ENCODE measurements at places on chromosomes 13 and 19.

DNA sequence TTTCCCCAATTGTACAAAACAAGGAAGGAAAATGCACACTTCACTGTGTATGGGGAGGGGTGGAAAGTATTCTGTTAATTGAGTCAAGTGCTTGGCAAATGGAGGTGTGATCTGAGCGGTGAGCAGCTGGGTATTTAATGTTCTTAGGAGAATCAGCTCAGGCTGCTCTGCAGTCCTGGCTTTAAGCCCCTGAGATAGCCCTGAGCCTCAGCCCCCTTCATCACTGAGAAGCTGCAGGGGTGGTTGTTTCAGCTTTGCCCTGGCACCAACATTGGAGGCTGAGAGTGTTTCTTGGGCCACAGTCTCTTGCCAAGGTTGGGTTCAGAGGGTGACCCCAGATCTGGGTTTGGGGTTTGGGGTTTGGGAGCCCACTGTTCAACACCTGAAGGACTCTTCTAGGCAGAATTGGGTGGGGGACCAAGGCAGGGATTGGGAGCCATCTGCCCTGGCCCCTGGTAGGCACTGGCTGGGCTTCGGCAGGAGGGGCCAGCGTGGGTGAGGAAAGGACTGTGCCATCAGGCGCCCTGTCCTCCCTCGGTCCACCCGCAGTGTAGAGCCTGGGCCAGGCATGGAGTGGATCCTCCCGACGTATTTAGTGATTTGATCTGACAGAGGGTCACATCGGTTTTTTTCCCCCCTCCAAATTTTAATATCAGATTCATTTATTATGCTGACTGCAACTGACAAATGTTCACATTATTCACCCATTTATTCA lies 66.7 kb upstream of the ZNF536 start:
- no peak for DNase-seq

DNA sequence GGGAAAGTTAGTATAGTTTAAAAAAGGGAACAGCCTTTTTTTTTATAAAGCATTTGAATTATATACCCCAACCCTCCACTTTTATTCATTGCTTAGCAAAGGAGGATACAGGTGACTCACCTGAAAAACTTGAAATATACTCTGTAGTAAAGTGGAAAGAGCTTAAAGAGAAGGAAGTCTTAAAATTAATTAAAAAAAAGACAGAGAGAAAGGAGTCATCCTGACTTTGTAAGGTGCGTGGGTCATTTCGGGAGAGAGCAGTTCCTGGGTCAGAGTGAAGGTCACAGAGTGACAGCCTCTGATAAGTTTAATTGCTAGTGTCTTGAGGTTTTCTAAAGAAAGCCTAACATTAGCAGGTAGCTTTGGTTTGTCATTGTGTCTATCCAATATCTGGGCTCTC lies 310.3 kb downstream of the KLF5 start:
- no peak for DNase-seq

DNA sequence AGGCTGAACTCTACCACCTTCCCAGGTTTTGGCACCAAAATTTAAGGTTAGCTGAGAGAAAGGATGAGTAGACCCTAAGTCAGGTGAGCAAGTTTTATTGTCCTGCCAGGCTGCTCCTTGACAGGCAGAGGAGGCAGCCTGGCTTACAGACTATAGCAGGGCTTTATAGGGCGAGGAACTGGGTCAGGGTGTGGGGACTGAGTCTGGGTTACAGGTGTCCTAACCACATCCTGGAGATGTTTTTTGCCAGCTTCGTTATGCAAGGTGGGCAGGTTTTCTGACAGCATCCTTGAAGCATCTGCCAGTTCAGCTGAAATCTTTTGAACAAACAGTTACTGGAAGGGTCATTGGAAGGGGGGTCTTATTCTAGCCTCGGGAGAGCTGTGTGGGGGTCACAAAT lies 905.7 kb upstream of the SLITRK5 start:
- no peak for DNase-seq

DNA sequence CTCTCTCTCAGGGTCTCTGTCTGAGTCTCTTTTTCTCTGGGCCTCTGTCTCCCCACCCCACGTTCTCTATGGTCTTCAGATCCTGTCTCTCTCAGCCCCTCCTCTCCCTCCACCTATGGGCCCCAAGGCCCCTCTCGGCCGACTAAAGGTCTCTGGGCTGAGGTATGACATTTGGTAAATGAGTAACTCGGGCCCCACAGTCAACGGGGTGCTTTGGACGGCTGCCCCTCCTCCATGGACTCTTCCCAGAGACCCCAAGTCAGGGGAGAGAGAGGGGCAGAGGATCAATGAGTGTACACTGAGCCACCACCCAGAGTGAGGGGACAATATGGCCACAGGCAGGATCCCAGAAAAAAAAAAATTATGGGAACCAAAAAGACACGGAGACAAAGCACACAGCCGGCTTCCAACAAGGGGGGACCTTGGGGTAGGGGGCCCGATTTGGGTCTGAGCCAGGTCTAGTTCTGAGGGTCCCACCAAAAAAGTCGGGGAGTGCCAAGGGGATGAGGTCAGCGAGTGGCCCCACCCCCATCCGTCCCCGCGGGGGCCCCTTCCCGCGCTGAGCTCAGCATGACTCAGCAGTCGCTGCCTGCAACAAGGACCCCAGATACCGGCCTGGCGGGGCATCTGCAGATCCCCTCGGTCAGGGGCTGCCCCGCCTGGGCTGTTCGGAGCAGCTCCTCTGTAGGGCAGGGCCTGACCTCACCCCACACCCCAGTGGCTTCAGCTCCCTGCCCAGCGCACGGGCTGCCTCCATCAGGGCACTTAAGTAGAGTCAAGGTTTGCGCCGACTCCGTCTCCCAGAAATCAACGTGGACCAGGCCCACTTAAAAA lies 1.5 kb upstream of the FTL start:
- DNase-seq, result peak; percentile 70

- DNase-seq, result no peak
These were observed 200.4 kb downstream of the KLF12 start for GRCh38 chr13:73933795-73934194.

- no peak for DNase-seq
These were observed 80.4 kb downstream of the MRPL57 start for GRCh38 chr13:21256891-21257290.

DNA sequence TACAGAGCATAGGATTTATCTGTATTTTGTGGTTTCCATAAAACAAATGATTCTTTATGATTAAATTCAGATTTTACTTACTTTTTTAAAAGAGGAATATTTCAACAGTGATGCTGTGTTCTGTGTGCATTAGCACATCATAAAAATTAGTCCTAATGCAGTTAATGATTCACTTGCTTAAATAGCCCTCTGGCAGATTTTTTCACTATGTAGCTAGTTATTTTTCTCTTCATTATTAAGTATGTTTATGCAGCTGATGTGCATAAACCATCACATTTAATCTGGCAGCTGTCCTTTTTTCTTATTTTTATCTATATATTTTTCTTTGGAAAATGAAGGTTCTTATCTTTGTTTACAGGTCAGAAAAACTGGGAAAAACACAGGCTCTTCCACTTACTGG lies 127.2 kb downstream of the ZNF486 start:
- DNase-seq, result no peak

- DNase-seq, result no peak
These were observed 91.8 kb downstream of the LRCH1 start for GRCh38 chr13:46644816-46645215.

DNA sequence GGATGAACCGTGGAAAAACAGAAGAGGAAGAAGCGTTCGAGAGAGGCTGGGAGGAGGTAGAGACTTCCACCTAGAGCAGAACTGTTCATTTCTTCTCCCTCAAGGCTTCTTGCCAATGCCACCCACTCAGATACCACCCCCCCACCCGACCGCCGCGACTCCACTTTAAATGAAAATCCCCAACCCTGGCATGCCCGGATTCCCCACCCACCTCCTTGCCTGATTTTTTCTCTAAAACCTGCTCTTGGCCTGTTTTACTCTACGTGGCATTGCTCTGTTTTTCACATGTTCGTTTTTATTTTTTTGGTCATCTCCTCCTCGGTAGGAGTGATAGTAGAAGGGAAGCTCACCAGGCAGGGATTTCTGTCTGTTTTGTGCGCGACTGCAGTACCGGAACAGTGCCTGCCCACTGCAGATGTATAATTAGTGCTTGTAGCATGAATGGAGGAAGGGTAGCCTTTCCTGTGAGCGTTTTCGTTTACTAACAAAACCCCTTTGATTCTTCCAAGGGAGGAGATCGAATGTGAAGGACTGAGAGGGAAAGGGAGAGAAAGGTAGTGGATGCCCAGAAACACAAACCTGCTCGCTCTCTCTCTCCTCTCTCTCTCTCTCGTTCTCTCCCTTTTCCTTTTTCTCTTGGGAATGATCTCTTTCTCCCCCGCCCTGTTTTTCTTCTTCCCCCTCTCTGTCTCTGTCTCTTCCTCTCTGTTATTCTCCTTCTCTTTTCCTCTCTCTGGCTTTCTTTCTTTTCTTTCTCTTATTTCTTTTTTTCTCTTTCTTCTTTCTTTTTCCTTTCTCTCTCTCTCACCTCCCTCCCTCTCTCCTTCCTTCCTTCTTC lies 2.2 kb downstream of the CD70 start:
- DNase-seq, result no peak

DNA sequence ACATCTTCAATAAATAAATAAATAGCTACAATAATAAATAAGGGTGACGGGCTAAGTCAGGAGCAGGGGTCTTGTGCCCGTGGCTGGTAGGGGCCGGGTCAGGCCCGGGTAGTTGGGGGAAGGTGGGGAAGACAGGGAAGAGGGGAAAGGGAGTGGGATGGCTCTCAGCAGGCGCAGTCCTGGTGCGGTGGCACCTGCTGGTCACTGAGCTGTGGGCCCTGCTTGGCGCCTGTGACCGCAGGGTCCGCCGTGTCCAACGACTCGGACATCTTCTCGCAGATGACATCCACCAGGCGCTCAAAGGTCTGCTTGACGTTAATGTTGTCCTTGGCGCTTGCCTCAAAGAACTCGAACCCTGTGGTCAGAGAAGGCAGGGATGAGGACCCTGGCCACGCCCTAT lies 4.3 kb downstream of the MPV17L2 start:
- DNase-seq, result no peak

- DNase-seq, result no peak
These were observed 142.1 kb upstream of the VSTM2B start for GRCh38 chr19:29383696-29384095.

- no peak for DNase-seq
These were observed 69.6 kb upstream of the RNF113B start for GRCh38 chr13:98246538-98247172.

DNA sequence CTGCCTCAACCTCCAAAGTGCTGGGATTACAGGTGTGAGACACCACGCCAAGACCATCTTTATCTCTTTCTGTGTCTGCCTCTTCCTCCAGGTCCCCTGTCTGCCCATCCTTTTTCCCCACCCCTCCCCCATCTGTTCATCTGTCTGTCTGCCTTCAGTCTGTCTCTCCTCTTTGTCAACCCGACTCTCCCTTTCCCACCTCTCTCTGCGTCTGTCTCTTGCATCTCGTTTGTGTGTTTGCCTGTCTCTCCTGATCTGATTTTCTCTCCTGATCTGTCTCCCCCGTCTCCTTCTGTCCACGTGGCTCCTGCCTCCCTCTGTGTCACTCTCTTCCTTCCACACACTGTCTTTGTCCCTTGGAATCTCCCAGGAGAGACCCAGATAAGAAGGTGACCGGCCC lies 10.0 kb downstream of the VASP start:
- DNase-seq, result no peak

DNA sequence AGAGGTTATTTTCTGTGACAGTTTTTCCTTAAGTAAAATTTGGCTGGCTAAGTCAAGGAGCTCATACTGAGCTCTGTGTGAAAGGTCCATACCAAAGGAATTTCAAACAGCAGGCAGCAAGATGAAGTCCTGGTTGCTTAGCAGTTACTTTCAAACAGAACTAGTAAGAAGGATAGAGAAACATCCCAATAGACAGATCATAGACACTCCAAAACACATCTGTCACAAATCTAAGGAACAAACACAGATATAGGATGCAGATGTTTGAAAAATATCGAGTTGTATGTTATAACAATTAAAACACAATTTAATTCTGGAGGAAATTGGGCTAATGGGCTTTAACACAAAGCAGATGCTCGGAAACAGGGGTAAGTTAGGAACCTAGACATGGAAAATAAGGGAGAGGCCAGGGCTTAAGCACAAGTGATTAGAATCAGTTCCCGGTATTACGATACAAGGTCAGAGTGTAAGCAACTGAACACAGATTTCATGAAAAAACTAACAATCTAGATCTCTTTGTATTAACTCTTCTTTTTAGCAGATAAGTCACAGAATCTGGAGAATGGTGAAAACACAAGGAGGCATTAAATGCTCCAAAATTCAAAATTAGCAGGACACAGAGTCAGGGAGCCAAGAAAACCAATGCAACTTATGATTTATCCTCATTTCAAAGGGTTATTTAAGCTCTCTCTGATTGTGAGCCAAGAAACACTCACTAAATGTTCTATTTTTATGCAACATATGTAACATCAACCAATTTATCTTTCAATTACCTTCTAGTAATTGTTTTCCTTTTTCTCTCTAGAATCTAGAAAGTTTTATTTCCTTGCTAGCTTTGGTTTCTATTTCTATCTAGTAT lies 1992.9 kb upstream of the PCDH20 start:
- no peak for DNase-seq

DNA sequence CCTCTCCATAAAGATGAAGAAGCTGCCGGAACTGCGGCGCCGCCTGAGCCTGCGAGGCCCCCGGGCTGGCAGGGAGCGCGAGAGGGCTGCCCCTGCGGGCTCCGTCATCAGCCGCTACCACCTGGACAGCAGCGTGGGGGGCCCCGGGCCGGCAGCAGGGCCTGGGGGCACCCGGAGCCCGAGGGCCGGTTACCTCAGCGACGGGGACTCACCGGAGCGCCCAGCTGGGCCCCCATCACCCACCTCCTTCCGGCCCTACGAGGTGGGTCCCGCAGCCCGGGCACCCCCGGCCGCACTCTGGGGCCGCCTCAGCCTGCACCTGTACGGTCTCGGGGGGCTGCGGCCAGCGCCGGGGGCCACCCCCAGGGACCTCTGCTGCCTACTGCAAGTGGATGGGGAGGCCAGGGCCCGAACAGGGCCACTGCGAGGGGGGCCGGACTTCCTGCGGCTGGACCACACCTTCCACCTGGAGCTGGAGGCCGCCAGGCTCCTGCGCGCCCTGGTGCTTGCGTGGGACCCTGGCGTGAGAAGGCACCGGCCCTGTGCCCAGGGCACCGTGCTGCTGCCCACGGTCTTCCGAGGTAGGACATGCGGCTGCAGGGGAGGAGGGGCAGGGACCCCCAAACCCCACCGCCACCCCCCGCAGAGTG lies 2.7 kb downstream of the SYDE1 start:
- no peak for DNase-seq

DNA sequence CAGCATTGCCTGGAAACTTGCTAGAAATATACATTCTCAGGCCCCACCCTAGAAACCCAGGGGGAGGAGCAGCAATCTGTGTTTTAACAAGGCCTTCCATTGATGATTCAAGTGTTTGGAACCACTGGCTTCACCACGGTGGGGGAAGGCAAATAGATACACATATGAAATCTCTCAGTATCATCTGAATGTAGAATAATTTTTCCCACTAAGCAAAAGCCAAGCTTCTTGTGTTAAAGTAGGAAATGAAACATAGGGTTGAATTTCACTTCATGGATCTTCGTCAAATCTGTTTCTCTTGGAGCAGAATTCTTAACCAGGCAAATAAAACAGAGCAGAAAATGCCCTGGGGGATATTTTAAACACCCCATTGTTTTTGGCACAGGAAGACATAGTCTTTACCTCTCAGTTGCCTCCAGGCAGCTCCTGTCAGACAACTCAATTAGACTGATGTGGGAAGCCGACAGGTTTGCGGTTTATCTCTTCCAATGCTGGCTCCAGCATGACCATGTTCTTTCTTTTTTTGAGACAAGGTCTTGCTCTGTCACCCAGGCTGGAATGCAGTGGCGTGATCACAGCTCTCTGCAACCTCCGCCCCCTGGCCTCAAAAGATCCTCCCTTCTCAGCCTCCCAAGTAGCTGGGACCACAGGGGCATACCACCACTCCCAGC lies 213.0 kb downstream of the FOXO1 start:
- DNase-seq, result no peak
